ENCODE measurements at places on chromosomes 2 and 18. TPM values are rescaled to one million over a fixed set of nuclear protein-coding genes. Genes with fewer than 3 reads are reported as not detected.

The CXCR1 gene
- total RNA-seq, result 0.97 TPM

The GCKR gene
- 1.2 TPM for total RNA-seq

The CD226 gene
- total RNA-seq, result 0.97 TPM

The MYL1 gene
- not detected for total RNA-seq

The SIX2 gene
- 1.3 TPM for total RNA-seq

The SPEG gene
- total RNA-seq, result 94.6 TPM

The RIT2 gene
- total RNA-seq, result not detected

The FNDC4 gene
- total RNA-seq, result 32.5 TPM

GRCh38 chr2:144448389-144449027 is 71.4 kb downstream of the ZEB2 start:
- DNase-seq, result no peak

DNA sequence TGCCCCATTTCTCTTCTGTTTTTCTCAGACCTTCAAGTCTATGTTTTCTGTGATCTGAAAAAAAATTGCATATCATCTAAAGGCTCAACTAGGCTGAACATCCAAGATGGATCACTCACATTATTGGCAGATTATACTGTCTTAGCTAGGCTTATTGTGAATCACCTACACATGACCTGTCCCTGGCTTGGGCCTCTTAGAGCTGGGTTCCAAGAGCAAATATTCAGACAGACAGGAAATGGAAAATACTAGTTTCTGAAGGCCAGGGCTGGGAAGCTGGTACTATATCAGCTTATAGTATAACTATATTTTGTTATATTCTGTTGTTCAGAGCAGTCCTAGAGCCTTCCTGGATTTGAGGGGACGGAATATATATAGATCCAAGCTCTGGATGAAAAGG is 90.3 kb downstream of the PIK3C3 start:
- DNase-seq, result no peak

DNA sequence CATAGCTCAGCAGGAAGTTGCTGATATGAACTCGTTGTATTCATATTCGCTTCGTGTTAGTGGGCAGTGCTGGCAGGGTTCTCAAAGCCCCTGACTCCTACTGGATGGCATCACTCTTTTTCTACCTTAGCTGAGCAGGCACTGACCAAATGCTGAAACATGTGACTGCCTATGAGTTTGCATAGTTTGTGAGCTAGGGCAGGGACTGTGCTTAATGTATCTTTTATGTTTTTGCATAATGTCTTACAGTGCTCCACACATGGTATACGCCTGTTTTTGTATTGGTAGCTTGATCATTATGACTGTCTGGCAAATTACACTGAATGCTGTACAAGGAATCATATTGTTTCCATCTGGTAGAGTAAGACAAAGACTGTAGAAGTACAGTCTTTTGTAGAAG is 305.3 kb downstream of the PARD3B start:
- DNase-seq, result no peak

DNA sequence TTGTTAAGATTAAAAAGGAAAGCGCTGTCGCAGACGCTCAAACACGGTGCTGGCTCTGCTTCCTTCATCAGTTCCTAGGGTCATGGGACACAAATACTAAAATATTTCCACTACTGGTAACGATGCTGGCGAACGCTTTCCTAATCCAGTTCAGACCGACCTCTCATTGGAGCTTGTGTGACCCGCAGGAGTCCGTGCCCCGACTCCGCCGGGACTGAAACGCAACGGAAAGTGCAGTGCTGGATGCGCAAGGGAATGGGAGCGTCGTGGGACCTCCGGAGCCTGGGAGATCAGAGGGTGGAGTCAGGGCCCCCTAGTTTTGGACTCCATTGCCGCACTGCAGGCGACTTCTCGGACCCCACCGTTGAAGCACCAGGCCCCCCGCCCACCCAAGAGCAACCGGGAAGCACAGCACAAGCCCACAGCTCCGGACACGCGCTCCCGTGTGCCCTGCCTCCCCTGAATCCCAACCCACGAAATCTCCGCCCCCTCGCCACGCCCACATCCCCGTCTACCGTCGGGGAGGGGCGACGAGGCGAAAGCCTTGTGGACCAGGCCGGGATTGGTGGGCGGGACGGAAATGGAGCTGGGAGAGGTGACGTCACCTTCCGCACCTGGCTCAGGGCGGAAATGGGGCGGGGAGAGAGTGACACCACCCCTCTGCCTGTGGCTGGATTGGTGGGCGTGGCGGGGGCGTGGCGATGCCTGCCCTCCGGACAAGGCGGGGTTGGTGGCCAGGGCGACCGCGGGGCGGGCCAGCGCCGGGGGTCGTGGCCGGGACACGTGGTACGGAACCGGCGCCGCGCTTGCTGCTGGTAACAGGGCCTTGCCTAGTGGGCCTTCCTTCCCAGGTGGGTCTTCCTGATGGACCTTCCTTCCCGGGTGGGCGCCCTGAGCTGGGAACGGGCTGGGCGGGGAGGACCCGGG is at the start of gene CNDP2:
TSS of gene CNDP2 (plus strand) at position 783 of the 927 bp plus-strand sequence. CDS start 3,611 bp downstream, outside the sequence.
- peak; percentile 100 for DNase-seq

DNA sequence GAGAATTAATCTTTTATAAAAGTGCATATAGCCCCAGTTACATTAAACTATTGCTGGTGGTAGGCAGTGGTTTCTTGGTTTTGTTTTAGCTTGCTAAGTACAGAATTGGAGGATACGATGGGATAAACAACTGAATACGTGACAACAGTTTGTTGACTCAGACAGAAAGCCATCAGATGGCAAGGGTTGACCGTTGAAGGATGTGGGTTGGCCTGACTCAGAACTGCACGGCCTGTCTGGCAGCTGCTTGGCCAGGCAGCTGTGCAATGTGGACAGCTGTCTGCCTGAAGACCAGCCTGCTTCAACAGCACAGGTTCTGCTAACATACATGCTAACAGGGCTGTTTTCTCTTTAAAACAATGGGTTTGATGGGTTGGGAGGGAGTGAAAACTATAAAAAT is 46.6 kb downstream of the PRKRA start:
- DNase-seq, result no peak

GRCh38 chr2:32918774-32919173 is 28.0 kb upstream of the LTBP1 start:
- DNase-seq, result no peak

GRCh38 chr2:85680707-85681371 is 12.8 kb upstream of the SFTPB start:
- DNase-seq, result no peak

DNA sequence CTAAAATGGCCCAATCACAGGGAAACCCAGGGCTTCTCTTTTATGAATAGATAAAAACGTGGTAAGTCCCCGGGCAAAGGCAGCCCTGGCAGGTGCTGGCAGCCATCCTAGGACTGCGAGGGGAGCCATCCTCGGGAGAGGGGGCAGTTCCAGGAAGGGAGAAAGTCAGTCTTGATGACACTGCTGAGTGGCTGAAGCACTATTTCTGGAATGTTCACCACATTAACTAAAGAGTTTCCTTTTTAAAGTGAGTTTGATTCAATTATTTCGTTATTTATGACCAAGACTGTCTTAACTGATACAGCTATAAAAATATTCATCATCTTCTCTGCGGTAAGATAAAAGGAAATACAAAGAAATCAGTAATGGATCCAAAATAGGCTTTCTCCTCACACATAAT is 20.4 kb downstream of the TTR start:
- no peak for DNase-seq

DNA sequence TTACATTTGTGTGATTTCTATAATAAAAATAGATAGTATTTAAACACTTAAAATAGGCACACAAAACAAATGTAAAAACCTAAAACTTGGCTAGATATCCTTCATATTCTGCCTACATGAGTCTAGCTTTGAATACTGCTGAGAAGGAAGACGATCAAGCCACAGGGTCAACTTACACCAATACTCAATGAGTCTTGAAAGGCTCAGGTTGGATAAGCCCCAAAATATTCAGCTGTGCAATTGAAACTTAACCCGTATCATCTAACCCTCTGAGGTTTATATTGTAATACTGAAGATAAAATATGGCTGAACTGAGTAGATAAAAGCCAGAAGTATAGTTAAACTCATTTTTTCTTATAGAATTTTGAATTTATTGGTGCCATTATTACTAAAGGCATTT is 313.0 kb upstream of the NRXN1 start:
- DNase-seq, result no peak

DNA sequence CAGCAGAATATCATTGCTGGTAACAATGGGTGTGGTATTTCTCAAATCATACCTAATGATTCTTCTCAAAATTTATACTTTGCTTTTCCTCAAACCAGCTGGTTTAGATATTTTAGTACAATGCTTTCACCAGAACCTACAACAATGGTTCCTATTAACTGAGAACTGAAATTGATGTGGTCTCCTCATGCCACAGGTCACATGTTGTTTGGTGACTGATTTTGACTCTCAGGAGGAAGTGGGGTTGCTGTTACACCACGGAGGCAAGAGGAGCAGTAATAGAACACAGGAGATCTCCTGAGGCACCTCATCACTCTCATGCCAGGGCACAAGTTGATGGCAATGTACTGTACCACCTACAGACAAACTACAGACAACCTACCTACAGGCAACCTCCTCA is 3.0 kb upstream of the CEP68 start:
- no peak for DNase-seq

GRCh38 chr2:60450488-60450887 is 103.0 kb downstream of the BCL11A start:
- no peak for DNase-seq

- peak; percentile 40 for DNase-seq
Measured at GRCh38 chr2:120442923-120443571, 97.1 kb downstream of the INHBB start.

GRCh38 chr2:3242747-3243369 is 134.8 kb downstream of the EIPR1 start:
- no peak for DNase-seq

- DNase-seq, result no peak
Measured at GRCh38 chr2:175579646-175580045, 398.1 kb upstream of the ATP5MC3 start.

All from left cardiac atrium (tissue), 4 donors.